Activated CD4-positive, alpha-beta T cell treated with anti-CD3 and anti-CD28 coated beads, Interleukin-2, amount 10 ng/mL, durations not matched to agents 7 days and 5 days (primary cell): ENCODE measurements at places on chromosomes 7 and 10. TPM values are rescaled to one million over a fixed set of nuclear protein-coding genes. Genes with fewer than 3 reads are reported as not detected.

Gene FEZF1
- total RNA-seq: not detected

Gene RSPH10B2
- 0.22 TPM for total RNA-seq

Gene STEAP1
- not detected for total RNA-seq

Gene R3HCC1L
- 18.7 TPM for total RNA-seq

Gene EPHA1
- total RNA-seq: 11.4 TPM

Gene DENND2A
- total RNA-seq: not detected

Gene LRRC4
- not detected for total RNA-seq

Gene OR2A12
- total RNA-seq: not detected

Gene PDZD7
- total RNA-seq: 0.65 TPM

Gene SPDYE2B
- not detected for total RNA-seq

Gene PODXL
- 0.97 TPM for total RNA-seq

Gene GHRHR
- total RNA-seq: not detected

Gene NUDT1
- 104 TPM for total RNA-seq

Gene CYP3A5
- not detected for total RNA-seq

Gene TMEM270
- total RNA-seq: not detected

Gene PNPLA8
- total RNA-seq: 14.1 TPM

Gene TAS2R5
- total RNA-seq: 1.3 TPM
